ENCODE measurements at places on chromosomes 2 and 18. TPM values are rescaled to one million over a fixed set of nuclear protein-coding genes. Genes with fewer than 3 reads are reported as not detected.
A peak's percentile ranks its signal among the peaks of the same experiment; 100 is the strongest.

- no peak for DNase-seq
Measured at GRCh38 chr18:48543228-48543627, 4.4 kb downstream of the CTIF start.

DNA sequence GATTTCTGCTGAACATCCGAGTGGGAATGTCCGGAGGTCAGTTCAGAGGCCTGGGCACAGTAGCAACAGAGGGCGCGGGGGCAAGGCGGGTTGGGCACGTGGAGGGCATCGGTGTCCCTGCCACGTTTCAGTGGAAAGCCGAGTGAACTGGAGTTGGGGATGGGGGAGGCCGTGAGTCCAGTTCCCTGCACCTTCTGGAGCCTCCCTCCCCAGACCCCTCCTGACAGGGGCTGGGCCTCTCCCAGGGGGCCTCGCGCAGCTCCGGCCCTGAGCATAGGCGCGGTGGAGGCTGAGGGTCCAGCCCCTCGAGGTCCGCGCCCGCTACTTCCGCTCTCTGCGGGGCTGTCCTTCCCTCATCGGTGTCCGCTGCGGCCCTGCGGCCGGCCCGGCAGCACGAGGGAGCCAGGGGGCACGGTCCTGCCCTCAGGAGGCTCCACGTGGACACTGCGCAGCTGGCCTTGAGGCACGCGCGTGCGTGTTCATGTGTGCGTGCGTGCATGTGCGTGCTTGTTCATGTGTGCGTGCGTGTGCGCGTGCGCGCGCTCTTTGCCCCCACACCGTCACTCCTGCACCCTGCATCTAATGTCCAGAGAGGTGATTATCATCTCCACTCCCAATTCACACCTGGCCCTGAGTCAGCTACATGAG is 50.2 kb downstream of the PLEKHB2 start:
- DNase-seq, result no peak

The NCL gene
- total RNA-seq, result 295 TPM

- no peak for DNase-seq
Measured at GRCh38 chr2:16239296-16239850, 299.0 kb downstream of the MYCN start.

GRCh38 chr2:26769089-26769761 is 5.1 kb downstream of the SLC35F6 start:
- peak; percentile 87 for DNase-seq

DNA sequence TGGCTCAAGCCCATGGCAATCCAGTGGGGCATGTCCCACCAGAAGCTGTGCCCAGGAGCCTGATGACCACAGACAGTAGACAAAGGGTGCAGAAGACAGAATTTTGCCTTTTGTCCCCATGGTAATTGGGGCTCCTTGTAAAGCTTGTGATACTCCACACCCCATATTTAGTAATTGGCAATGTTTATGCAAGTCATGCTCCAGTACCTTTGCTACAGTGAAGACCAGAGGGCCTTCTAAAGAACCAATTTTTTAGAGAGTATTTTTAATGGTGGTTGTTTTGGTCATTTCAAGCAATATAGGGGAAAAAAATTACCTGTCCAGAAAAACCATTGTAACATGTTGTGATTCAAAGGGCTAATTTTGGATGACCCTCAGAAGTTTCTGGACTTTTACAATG is 194.8 kb downstream of the ANAPC1 start:
- no peak for DNase-seq

DNA sequence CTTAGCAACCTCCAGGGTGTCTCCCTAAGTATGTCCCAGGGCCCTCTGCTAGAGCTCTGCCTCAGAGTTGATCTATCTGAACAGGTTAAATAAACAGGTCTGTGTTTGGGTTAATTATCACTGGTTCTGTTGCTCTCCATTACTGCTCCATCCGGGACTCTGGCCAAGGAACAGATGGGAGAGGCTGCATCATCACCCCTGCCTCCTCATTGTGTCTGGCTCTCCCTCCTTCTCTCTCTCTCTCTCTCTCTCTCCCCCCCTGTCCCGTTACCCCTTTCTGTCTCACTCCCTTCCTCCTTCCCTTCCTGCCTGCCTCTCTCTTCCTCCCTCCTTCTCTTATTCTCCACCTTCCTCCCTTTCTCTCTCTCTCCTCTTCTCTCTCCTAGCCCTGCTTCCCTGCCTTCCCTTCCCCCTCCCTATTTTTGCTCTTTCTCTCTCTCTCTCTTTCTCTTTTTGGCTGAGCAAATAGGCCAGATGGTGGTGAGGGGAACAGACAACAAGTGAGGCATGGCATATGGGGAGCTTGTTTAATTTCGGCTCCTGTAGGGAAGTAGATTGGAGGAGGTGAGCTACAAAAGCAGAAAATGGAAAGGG is 62.1 kb downstream of the SETBP1 start:
- no peak for DNase-seq

DNA sequence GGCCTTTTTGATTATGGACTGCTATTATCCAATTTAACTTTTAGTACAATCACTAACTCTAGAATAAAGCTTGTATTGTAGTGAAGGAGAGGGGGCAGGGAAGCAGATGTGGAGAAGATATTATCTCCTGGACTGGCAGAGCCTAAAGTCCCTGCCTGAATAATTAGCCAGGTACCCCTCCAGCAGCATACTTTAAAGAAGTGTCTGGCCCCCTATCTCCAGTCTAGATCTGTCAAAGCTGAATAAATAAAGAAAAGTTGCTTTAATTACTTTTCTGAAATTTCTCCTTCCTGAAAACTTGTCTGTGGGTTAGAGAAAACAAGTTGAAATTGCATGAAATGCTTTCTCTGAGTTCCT is 258.2 kb downstream of the SLC8A1 start:
- no peak for DNase-seq

The ANKAR gene
- 10.3 TPM for total RNA-seq

The NGEF gene
- total RNA-seq, result 1.7 TPM

GRCh38 chr2:75030218-75031009 is 72.0 kb downstream of the POLE4 start:
- DNase-seq, result no peak

The MRPL53 gene
- 81.3 TPM for total RNA-seq

DNA sequence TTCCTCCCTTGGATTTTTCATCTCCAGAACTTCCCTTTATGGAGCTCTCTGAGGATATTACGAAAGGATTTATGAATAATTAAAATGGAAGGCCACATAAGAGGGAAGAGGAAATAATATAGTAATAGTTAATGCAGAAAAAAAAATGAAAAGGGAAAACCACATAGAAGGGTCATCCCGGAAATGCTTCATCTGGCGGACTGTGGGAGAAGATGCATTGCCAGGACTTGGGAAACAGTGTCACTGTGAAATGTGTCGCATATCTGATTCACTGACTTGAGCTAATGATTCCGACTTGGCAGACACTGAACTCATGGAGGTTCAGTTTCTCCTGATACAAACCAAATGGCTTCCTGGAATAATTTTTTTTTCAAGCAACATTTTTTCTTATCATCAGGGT is 129.9 kb upstream of the RMP24 start:
- DNase-seq, result no peak

DNA sequence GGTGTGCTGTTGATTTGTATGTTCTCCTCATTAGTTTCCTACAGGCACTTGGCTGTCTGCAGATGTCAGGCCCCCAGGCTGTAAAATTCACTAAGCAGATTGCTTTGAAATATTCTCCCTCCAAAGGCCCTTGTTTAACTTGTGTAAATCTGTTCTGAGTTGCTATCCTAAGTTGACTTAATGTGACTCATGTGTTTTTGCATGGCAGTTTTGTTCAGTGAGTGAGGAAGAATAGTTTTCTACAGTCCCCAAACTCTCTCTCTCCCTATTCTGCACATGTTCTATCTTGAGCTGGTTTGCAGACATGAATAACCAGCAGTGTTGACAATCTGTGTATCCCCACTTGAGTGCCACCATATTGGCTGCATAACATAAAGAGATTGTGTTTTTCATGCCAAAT is 1005.4 kb upstream of the DDX18 start:
- no peak for DNase-seq

- DNase-seq, result no peak
Measured at GRCh38 chr2:30684996-30685395, 122.2 kb downstream of the CAPN13 start.

GRCh38 chr2:102050854-102051391 is 59.2 kb downstream of the IL1R2 start:
- peak; percentile 66 for DNase-seq

The TFCP2L1 gene
- 19.2 TPM for total RNA-seq

The RAB3GAP1 gene
- total RNA-seq, result 43.5 TPM

DNA sequence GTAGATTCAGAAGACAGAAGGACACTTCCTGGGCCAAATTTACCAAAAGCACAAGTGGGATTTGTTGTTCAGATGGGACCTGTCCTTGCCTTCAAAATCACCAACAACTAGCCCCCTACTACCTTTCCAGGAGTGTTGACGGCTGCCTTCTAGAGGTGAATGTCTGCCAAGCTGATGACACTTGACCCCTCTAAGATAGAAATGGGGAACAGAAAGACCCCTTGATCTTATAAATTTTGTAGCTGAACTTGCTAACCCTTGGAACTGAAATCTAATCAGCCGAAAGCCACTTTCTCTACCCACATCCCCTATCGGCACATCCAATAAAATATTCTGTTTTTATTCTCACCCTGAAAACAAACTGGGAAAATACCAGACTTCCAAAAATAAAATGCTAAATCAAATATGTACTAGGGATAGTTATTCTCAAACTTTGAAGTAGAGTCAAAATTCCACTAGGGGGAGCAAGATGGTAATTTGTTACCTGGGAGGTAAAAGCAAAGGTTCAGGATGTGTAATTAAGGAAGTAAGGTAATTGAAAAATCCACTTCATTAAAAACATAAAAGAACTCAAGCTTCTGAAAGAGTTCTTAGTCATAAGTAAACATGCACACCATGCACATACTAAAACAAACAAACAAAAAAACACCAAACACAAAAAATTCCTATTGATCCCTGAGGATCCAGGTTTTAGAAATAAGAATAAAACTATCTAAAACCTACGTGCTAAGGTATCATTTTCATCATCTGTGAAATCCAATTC is 119.2 kb downstream of the ANKRD44 start:
- DNase-seq, result no peak

DNA sequence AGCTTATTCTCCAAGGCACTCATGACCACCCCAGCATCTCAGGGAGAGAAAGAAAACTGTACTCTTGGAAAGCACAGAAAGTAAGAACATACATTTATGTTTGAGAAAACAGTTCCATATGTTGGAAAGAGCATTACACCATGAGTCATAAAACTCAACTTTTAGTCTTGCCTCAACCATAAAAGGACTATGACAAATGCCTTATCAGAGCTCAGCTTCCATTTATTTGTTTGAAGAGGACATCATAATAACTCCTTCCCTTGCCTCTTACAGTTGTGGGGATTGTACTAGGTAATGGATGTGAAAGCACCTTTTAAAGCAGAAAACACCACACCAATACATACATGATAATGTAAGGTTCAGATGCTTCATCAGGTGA is 370.8 kb downstream of the LNPK start:
- DNase-seq, result no peak

The ASAP2 gene
- total RNA-seq, result 24.3 TPM

The CRYGC gene
- not detected for total RNA-seq

GRCh38 chr2:206756816-206757215 is 8.3 kb downstream of the MDH1B start:
- no peak for DNase-seq

DNA sequence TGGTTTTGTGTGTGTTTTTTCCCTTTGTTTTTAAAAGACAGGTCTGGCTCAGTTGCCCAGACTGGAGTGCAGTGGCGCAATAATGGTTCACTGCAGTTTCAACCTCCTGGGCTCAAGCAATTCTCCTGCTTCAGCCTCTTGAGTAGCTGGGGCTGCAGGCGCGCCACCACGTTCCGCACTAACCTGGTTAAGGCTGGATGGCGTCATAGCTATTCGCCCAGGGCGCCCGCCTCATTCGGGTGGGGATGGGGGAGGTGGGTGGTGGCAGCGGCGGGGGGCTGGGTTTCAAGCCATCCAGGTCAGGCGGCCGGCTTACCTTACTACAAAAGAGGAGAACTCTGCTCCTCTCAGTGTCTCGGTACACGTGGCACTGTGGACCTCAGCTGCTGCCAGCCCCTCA is 42.8 kb downstream of the EEF1B2 start:
- no peak for DNase-seq

The CYS1 gene
- total RNA-seq, result 2.6 TPM

GRCh38 chr2:142270291-142270690 is 139.5 kb upstream of the LRP1B start:
- no peak for DNase-seq

GRCh38 chr2:99414566-99414965 is 75.3 kb downstream of the REV1 start:
- DNase-seq, result no peak

DNA sequence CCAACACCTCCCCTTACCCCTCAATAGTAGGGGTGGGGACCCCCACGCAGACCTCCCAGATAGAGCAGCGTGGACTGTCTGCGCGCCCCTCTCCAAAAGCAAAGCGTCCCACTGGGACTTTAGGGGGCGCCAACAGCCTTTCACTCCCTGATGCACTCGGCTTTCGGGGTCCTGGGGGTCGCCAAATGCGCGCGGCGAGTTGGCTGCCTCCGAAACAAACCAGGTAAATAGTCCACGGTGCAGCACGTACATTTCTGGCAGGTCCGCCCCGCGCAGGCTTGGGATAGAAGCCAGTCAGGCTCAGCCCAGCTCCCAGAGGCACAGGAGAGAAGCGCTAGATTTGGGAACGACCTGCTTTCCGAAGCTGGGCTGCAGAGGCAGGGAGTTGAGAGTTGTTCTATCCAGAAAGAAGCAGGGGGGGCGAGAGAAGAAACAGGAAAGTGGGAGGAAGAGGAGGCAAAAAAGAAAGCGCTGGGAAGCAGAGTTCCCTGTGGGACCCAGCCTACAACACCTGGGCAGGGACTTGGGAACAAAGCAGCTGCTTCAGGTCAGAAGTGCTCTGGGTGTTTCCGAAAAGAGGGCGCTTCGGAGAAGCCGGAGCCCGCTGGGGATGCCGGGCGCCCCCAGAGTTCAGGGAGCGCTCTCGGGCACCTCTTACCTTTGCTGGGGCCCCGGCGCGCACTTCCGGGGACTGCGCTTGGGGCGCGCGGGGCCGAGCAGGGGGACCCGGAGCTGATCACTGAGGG is 544 bp downstream of the EVA1A start:
- peak; percentile 57 for DNase-seq

The NETO1 gene
- not detected for total RNA-seq

The CRYGD gene
- total RNA-seq, result not detected

The ARHGEF33 gene
- 1.5 TPM for total RNA-seq

GRCh38 chr2:20414806-20415205 is 32.1 kb upstream of the RHOB start:
- DNase-seq, result no peak

DNA sequence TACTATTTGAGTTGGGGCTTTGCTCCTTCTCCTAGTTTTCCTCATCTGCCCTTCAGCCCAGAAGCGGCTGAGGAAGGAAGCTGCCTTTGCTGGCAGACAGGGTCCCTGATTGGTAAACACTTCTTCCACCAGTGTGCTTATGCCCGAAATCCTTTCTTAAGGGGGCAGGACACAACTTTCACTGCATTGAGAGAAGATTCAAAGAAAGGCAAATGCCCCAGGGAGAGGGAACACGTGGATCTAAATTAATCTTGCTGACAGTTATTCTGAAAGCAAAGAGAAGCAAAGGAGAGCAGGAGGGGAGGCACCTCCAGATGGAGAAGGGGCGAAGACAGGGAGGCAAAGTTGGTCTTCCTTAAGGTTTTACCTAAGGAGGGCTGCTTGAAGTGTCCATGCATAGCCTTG is 92.1 kb upstream of the EFEMP1 start:
- no peak for DNase-seq

All from lower lobe of right lung (tissue), 2 donors.